Activated naive CD8-positive, alpha-beta T cell treated with anti-CD3 and anti-CD28 coated beads for 36 hours (primary cell): ENCODE measurements at places on chromosomes 16 and 17.

DNA sequence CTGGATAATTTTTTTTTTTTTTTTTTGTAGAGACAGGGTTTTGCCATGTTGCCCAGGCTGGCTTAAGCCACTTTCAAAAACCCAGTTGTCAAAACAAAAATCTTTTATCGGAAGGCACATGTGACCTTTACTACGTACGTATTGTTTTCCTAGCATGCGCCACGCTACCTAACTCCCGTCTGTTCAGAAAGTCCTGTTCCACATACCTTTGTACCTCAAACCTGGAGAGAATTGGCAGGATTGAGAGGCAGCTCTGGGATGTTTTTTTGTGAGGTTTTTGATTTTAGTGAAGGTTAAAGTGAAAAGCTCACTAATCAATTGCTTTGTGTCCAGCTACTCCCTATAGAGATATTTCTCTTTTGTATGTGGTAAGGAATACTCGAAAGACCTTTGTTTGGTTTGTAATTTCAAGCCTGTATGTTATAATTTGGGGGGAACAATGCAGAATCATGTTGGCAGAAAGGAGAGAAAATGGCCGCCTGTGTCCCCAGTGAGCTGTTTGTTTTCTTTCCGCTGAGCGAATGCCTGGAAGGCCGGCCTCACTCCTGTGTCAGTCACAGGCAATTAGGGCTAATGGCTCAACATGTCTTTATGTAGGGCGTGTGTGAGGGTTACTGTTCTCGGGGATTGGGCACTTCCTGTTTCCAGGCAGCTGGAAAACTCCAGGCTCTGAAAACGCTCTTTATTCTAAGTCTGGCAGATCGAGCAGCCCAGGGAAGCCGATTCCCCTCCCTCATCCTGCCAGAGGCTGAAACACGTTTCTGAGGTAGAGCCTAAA is 60.8 kb upstream of the CLEC18A start:
- DNase-seq: no peak

DNA sequence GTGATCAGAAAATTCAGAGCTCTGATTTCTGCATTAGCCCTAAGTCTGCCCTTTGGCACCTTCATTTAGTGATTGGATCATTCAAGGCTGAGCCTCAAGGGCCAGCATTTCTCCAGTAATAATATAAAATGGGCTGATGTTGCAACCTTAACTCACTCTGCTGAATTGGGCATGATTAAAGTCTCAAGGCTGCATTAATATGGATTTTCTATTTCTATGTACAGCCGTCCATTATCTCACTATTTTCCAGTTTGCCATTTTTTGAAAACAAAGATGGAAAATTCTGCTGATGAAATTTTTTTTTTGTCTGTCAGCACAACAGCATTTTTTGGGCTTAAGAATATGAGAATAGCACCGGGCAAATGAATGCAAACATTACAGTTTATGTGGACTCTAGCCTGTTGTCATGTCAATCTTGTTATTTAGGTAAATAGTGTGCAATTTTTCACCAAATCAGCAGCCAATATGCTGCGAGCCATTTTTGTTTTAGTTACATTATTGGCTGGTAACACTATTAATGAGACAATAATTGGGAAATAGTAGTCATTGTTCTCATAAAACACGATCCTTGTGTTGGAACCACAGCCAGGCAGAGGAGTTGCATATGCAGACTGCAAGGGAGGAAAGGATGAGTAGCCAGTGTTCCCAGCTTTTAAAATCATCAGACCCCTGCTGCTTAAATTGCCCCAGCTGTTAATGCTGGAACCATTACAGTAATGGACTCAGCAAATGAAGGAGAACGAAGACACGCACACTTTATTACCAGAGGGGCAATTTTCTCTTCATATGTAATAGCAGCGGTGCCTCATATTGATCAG is 10.5 kb downstream of the FTO start:
- DNase-seq: no peak

DNA sequence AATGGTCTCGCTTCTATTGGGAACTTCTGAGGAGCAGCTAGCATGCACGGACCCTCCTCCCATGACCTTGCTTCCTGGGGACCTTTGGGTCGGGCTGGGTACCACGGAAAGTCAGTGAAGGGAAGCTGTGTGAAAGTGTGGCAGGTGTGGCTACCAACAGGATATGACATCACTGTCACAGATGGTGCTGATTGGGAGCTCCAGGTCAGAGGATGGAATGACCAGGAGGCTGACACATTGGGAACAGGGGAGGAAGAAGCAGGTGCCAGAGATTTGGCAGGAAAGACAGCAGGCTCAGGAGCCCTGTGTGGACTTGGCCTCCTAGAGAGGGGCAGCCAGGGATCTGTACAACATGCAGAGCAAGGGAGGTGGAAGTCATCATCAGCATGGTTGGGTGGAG is 34.0 kb downstream of the CPNE2 start:
- no peak for DNase-seq

GRCh38 chr16:48580925-48581500 is 29.0 kb downstream of the N4BP1 start:
- DNase-seq: no peak

- DNase-seq: no peak
These were observed 4.3 kb upstream of the NUPR1 start for GRCh38 chr16:28543072-28543471.

- DNase-seq: no peak
These were observed 6.7 kb upstream of the RPL38 start for GRCh38 chr17:74196541-74197317.

- DNase-seq: no peak
These were observed 1.9 kb downstream of the CEMP1 start for GRCh38 chr16:2529061-2529931.

- DNase-seq: no peak
These were observed 31.8 kb upstream of the JPH3 start for GRCh38 chr16:87570572-87570937.

- no peak for DNase-seq
These were observed 2.4 kb downstream of the EPN2 start for GRCh38 chr17:19239544-19239943.

- DNase-seq: no peak
These were observed 62.7 kb upstream of the GSE1 start for GRCh38 chr16:85550422-85550864.

- DNase-seq: peak; percentile 64
These were observed 40.1 kb downstream of the NOS2 start for GRCh38 chr17:27760069-27760885.
